ENCODE measurements at places on chromosomes 2 and 18. TPM values are rescaled to one million over a fixed set of nuclear protein-coding genes. Genes with fewer than 3 reads are reported as not detected.

Gene UGT1A3
- not detected for polyA plus RNA-seq

DNA sequence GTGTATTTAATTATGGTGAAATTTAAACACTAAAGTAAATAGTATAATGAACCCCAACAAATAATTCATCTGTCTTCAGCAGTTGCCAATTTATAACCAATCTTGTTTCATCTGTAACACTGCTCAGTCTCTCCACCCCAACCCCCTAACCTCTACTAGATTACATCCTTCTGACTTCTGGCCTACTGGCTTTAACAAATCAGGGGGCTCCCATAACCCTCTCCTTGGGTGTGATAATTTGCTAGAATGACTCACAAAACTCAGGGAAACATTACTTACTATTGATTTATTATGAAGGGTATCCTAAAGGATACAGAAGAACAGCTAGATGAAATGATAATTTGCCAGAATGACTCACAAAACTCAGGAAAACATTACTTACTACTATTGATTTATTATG, 50.7 kb downstream of the PIK3C3 start:
- DNase-seq: no peak

GRCh38 chr2:166609183-166609959, 115.3 kb upstream of the SCN7A start:
- no peak for DNase-seq

DNA sequence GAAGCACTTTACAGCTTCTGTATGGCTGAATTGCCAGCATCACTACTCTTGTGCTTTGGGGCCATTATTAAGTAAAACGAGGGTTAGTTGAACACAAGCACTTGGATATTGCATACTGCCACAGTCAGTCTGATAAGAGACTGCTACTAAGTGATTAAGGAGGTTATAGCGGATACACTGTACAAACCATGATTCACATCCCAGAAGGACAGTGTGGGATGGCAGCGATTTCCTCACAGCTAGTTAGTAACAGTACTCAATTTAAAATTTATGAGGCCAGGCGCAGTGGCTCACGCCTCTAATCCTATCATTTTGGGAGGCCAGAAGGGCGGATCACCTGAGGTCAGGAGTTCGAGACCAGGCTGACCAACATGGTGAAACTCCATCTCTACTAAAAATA, 2.6 kb upstream of the BMPR2 start:
- no peak for DNase-seq

Gene SAP130
- polyA plus RNA-seq: 11.8 TPM

GRCh38 chr18:56107821-56108477, 520.0 kb upstream of the TCF4 start:
- no peak for DNase-seq

Gene TNFRSF11A
- 2.8 TPM for polyA plus RNA-seq

DNA sequence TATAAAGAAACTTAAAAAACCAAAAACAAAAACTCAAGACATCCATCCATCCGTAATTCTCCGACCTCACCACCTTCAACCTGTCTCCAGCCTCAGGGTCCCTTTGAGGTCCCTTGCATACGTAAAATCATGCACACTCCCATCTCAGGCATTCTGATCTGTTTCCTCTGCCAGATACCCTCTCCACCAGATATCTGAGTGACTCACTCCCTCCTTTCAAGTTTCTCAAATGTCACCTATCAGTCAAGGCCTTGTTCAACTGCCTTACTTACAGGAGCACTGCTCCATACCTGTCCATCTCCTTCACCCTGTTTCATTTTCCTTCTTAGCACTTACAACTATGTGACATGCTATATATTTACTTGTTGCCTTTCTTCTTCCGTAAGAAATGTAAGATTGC, 369.3 kb downstream of the NBAS start:
- DNase-seq: no peak

GRCh38 chr18:13546638-13547037, 179.7 kb downstream of the FAM210A start:
- DNase-seq: no peak

Gene CD8B
- 0.25 TPM for polyA plus RNA-seq

GRCh38 chr2:195304310-195304709, 352.7 kb upstream of the SLC39A10 start:
- no peak for DNase-seq

DNA sequence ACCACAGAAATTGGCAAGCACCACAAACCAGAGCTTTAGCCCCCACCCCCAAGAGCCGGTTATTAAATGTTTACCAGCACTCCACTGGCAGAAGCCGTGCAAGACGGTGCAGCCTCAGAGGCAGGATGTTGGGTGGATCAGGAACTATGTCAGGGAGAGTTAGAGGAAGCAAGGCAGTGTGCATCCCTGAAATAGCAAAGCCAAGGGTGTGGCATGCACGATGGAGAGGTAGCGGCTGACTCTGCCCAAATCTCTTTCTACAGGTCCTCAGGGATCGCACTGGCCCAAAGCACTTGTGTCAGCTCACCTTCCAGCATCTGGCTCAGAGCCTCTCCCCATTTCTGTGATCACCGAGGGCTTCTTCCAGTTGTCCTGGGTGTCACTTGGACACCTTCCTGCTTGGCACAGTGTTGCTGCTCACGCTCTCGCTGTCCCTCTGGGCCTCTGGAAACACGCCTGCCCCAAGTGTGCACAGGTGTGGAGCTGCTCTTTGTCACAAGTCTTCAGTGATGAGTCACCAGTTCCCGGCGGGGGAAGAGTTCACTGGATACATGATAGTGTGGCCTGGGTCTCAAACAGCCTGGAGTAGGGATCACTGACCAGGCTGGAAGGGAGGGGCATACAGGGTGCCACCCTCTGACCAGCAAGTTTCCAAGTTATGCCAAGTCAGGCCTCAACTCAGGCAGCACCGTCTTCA, 17.3 kb upstream of the B3GNT7 start:
- DNase-seq: no peak

GRCh38 chr18:44033144-44033701, 647.5 kb upstream of the SETBP1 start:
- no peak for DNase-seq

DNA sequence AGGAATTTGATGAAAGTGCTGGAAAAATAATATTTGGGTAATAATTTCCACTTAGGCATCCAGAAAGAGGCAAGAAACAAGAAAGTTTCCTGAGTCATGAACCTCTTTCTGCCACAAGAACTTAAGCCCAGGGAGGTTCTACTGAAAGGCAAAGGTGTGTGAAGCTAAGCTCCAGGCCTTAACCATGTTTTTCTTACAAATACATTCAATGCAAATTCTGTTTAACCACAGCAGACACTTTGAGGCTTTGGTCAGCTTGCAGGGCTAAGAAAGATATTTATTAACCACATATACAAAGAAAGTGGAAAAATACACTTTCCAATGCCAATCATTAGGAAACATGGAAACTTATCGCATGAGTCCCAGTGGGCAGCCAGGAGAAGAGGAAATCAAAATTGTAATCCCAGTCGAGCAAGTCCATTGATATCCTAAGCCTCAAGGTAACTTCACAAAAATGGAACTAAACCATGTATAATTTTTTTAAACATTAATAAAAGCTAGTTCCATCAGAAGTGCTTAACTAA, 68.3 kb downstream of the PIEZO2 start:
- DNase-seq: no peak

Gene GCA
- 12.0 TPM for polyA plus RNA-seq

DNA sequence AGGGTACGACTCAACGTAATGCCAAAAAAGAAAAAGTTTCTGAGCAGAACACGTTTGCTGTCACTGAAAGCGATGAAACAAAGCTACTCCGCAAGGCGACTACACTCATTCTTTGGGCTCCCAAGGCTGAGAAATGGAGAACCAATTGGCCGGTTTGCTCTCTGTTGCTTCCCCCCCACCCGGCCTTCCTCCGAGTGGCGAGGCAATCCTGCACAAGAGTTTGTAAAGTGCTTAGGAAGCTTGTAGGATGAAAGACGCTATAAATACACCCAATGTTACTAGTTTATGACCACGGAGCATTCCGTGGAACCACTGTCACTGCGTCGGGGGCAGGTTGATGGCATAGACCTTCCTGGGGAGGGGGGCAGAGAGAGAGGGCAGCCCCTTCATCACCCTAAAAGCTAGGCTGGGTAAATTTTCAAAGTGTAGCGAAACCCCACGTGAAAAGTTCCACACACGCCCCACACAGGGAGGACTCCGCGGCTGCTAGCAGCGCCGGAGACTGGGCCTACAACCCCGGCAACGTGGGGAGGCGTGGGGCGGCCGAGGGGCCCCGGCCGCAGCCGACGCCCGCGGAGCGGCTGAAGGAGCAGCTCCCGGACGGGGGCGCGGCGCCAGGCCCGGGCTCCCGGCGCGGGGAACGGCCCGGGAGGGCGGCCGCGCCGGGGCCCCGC, 915 bp downstream of the CUL3 start:
- DNase-seq: no peak

Gene SPDYA
- 1.2 TPM for polyA plus RNA-seq

Gene FBLN7
- polyA plus RNA-seq: 9.2 TPM

Data from forelimb muscle (tissue), 1 donor.